ENCODE measurements at places on chromosomes 4 and X.

- DNase-seq = no peak
Observed at GRCh38 chr4:110411574-110412011, 64.4 kb upstream of the ENPEP start.

DNA sequence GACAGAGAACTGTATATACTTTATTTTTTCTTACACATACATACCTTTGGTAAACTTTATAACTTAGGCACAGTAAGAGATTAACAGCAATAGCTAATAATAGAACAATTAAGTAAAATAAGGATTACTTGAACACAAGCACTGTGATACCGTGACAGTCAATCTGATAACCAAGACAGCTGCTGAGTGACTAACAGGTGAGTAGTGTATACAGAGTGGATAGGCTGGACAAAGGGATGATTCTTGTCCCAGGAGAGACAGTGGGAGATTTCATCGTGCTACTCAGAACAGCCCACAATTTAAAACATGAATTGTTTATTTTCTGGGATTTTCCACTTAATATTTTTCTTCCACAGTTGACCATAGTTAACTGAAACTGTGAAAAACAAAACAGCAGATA, 411.8 kb downstream of the PPP1R2C start:
- DNase-seq = no peak

GRCh38 chr4:108881190-108881589, 118.3 kb upstream of the ETNPPL start:
- DNase-seq = no peak

DNA sequence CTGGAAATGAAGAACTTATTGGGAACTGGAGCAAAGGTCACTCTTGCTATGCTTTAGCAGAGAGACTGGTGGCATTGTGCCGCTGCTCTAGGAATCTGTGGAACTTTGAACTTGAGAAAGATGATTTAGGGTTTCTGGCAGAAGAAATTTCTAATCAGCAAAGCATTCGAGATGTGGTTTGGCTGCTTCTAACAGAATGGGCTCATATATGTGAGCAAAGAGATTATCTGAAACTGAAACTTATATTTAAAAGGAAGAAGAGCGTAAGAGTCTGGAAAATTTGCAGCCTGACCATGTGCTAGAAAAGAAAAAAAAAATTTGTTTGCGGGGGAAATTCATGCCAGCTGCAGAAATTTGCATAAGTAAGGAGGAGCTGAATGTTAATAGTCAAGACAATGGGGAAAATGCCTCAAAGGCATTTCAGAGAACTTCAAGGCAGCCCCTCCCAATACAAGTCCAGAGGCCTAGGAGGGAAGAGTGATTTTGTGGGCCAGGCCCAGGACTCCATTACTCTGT, 35.9 kb upstream of the PAPSS1 start:
- DNase-seq = no peak

DNA sequence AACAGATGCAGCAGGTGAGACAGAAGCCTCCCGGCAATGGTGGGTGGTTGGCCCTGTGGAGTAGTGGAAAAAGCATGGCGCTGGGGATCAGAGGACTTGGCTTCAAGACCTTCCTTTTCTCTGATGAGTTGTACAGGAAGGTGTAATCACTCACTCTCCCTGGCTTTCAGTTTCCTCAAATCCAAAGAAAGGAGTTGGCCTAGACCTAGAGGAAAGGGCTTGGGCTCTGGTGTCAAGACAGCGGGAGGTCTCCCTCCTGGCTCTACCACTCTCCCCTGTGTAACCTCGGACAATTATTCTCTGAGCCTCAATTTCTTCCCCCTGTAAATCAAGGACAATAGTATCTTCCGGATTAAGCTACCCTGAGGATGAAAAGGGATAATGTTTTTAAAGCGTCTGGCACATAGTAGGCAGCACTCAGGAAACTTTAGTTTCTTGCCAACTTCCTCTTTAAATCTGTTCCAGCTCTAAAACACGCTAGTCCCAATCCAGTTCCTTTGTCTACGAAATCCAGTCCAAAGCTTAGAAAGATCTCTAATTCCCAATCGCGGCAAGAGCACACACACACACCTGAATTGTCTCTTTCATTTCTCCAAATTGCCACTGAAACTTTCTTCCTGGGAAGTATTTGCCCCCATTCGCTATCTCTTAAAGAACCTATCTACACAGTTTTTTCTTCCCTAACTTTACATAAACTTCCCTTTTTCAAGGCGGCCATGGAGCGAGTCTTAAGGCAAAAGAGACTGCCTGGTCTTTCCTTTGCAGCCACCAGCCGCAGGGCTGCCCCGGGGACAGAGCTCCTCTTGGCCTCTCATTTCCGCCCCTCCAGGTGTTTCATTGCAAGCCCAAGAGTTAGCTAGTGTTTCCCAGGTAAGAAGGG, 29.9 kb upstream of the GPC4 start:
- no peak for DNase-seq

DNA sequence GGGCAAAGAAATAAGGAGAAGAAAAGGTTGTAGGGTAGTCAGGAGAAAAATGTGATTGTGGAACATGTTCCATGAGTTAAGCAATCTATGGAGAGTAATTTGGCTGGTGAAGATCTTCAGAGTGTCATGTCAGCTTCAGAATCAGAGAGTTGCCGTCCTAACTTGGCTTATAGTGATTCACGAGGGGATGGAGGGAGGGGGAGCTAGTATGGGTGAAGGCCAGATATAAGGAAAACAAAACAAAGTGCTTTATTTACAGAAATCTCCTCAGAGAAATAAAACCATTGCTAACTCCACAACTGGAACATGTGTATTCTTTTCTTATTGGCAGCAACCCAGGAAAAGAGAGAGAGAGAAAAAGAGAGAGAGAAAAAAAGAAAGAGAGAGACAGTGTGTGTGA, 256.5 kb upstream of the NRK start:
- DNase-seq = no peak

GRCh38 chr4:13548059-13548983, 4.0 kb upstream of the NKX3-2 start:
- DNase-seq = no peak

GRCh38 chr4:151777471-151777870, 16.7 kb upstream of the GATB start:
- no peak for DNase-seq

- DNase-seq = no peak
Observed at GRCh38 chr4:72468904-72469502, 100.0 kb downstream of the ADAMTS3 start.

GRCh38 chrX:46819136-46819535, 17.7 kb upstream of the RP2 start:
- DNase-seq = no peak

DNA sequence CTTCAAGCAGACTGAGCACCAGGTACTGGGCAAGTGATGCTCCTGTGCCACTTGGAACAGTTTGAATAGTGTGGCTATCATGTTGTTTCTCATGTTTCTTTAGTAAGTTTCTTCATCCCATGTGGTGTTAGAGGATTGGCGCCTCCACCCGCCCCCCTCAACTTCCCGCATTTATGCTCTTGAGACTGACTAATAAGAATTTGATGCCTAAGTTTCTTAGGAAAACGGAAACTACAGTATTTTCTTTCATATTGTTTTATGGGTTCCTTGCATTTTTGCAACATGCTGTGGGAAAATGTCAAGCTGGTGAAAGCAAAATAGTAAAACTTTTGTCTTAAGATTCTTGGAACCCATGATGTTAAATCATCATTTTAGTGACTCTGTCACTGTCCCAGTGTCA, 101.2 kb upstream of the SLC4A4 start:
- DNase-seq = no peak

- no peak for DNase-seq
Observed at GRCh38 chrX:43316146-43316545, 340.0 kb upstream of the MAOA start.

- DNase-seq = no peak
Observed at GRCh38 chr4:138845054-138845453, 170.5 kb upstream of the NOCT start.

- DNase-seq = no peak
Observed at GRCh38 chr4:141376769-141377168, 156.1 kb downstream of the ZNF330 start.

- no peak for DNase-seq
Observed at GRCh38 chr4:85446141-85446861, 28.6 kb upstream of the ARHGAP24 start.

GRCh38 chr4:85268188-85268587, 206.8 kb upstream of the ARHGAP24 start:
- no peak for DNase-seq

- no peak for DNase-seq
Observed at GRCh38 chr4:25310066-25310802, 2.3 kb upstream of the ZCCHC4 start.

DNA sequence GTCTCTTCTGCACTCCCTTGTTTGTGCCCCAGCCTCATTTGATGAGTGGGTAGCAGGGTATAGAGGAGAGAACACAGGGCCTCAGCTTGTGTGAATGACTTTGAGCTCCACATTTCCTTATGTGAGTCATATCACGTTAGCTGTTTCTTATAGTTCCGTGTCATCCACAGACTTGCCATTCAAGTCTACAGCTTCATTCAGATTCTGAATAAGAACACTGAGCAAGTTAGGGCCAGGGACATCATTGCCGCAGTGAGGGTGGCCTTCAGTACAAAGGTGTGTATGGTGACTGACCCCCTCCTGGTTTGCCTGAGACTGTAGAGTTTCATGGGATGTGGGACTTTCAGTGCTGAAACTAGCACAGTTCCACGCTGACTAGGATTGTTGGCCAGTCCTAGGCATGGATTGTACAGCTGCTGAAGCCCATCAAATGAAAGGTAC, 23.6 kb downstream of the KLF3 start:
- peak; percentile 47 for DNase-seq

DNA sequence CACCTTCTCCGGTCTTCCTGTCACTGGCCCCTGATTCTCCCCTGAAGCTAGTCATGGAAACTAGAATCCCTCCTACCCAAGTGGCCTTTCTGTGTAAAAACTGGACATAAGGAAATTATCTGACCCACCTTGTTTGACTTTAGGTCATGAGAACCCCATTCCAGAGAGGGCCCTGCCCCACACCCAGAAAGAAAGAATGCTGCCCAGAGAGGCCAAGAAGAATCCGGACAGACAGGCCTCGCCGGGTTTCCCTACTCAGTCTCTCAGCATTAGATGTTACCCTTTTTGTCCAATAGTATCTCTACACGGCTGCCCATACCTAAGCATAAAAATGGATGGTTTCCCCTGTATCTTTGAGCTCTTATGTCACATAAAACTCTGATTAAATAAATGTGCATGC, 83.3 kb upstream of the HELT start:
- DNase-seq = no peak

DNA sequence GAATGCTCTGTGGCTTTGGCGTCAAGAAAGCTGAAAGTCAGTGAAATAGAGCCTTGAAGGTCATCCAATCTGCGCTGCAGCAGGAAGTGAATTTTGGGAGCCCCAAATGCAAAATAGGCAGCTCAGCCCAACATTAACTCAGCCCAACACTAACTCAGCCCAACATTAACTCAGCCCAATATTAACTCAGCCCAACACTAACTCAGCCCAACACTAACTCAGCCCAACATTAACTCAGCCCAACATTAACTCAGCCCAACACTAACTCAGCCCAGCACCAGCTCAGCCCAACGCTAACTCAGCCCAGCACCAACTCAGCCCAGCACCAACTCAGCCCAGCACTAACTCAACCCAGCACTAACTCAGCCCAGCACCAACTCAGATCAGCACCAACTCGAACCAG, 71.5 kb downstream of the SORBS2 start:
- DNase-seq = no peak

DNA sequence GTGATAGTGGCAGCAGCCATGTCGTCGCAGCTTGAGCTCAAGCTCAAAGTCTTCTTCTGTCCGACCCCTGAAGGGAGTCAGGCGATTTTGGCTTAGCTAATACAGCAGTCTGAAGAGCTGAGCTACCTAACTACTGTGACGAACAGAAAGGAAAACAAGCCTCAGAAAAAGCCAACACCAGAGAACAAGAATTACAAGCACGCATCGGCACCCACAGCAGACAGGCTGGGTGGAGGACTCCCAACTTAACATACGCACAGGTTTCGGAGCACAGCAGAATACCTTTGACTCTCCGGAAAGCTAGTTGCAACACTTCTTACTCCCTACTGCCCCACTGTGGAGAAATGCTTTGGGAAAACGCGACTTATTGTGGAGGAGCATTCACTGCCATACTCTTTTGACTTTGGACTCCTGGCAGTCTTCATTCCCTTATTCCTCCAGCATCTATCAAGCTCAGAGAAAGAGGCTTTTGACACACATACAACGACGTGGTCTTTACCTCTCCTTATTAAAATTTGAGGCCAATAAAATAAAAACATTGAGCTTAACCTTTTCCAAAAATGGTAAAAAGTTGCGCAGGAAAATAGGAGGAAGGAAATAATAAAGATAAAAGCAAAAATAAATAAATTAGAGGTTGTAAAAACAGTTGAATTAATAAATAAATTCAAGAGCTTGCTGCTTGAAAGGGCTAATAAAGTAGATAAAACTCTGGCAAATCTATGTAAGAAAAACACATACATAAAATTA, 41.3 kb upstream of the GPC3 start:
- peak; percentile 11 for DNase-seq

DNA sequence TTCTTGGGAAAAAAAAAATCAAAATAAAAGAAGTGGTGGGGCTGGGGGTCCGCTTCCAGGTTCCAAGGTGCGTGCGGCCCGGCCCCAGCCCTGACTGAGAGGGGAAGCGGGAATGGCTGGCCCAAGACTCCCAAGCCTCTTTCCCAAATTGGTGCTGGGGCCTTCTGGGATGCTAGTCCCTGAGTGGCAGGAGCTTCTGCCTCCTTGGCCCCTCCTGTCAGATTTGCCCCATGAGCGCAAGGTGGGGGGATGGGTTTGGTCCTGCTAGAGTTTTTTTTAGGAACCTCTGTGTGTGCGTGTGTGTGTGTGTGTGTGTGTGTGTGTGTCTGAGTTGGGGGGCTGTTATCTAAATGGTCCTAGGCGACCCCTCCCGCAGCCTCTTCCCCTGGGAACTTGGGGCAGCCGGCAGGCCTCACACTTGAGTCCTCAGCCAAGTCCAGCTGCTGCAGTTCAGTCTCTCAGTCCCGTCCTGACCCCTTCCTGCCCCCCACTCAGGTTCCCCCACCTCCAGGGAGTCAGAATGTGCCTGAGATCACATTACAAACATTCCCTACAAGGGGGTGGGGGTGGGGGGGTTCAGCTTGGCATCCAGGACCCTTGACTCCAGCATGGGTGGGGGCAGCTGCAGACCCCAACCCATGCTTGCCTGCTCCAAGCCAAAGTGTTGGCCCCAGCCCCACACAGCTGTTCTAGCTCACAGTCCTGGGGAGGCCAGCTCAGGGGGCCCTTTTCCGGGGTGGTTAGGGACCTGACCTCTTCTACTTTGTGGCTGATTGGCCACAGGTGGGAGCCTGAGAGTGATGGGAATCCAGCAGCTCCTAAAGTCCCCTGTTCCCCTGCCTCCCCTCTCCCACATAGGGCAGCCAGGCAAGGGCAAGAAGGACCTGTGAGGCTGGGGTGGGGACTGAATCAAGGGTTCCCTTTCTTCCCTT, 4.0 kb downstream of the EFNB1 start:
- no peak for DNase-seq

DNA sequence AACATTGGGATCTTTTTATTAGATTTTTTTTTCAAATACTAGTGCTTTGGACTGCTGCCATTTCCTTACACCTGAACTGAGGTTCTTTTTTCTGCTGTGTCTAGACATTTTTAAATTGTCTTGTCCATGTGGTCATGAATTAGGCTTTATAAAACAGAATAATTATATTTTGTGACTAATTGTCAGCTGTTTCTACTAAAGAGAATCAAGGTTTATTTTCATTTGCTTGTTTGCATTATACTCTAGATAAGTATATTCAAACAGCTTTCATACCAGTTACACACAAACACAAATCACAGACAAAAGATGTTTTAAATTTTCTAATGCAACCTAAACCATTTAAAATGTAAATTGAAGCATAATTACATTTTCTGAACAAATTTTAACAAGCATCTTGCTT, 194.7 kb downstream of the GALNTL6 start:
- no peak for DNase-seq

GRCh38 chrX:104742355-104742754, 176.4 kb downstream of the IL1RAPL2 start:
- DNase-seq = no peak

GRCh38 chrX:135384161-135384836, 37.4 kb upstream of the SMIM10L2A start:
- DNase-seq = peak; percentile 16
